GM19239 (cell line): ENCODE measurements at places on chromosomes 5 and 9.

DNA sequence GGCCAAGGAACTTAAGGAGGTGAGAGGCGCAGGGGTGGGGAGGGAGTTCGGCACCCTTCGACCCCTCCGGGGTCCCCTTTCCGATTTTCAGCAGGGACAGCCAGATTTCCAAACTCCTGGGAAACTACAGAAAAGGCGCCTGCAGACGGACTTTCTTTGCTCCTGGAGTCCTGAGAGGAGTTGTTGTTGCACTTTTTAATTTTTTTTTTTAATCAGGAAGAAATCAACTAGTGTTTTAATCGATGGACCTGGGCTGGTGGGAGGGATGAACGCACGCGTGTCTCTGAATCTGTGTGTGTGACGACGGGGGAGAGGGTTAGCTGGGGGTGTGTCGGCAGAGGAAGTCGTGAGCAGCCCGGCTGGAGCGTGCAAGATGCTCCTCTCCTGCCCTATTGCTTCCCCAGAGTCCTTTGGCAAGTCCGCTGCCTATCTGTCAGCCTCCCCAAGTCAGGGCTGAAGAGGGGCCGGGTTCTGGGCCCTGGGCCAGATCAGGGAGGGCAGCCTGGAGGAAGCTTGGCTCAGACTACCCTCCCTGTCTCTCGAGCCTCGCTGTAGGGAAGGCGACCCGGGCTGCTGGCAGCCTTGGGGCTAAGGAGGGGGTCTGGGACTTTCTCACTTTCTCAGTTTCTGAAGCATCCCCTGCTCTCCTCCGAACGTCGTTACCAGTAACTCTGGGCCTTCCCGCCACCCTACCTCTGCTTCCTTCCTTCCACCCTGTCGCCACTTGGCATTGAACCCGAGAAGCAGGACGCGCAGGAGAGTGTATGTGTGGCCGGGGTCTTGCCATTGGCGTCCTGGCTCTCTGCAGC, 731 bp downstream of the PRR16 start:
- no peak for DNase-seq

DNA sequence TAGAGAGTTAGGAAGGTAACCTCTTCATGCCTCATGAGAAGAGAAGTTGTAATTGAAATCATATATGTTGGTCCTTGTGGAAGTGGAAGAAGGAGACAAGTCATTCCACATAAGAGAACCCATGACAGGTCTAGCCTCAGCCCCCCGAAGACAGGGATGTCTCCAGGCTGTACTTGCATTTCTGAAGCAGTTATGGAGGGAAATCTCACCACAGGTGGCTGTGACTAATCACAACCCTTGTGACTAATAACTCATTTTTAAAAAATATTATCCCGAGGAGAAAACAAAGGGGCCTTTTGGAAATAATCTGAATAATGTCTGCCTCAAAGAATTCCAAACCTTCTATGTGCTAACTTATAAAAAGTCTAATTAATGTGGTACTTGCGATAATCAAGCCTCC, 262.1 kb upstream of the RPS23 start:
- no peak for DNase-seq

DNA sequence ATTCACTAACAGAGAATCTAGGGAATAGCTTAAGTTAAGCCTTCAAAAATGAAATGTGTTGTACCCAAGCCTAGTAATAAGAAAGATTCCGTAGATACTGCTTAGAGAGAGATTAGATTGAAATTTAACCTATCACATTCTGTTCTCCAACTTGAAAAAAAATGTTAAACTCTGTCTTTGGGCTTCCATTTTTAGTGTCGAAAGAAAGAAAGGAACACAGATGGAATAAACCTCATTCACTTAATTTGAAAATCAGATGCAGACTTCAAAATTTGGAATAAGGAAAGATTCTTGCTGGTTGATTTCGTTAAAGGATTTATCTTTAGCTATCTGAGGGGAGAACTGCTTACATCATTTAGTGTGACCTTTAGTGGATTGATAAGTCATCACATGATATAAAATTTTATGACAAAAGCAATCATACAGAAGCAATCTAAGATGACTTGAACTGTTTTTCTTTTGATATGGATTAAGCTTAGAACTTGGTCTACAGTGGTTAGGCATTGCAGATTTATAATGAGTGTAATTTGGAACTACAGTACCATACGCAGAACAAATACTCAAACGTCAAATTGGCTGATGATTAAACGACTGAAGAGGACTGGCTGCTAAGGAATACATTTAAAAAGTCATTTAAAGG, 128.5 kb downstream of the GLIS3 start:
- DNase-seq, result no peak

DNA sequence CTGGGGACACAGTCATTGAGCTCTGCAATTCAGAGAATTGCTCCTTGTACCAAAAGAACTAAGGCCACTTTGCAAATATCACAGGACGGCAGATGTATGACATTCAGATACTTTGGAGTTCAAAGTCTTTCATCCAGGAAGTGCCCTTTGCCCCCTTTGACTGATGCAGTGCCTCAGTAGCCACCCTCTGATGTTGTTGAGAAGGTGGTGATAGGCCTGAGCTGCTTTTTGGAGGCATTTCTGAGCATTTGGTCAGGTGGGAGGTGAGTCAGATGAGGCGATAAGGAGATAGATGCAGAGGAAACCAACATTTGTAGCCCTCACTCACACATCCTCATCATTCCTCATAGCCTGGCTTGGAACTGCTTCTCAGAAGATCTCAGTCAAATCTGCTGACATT, 63.4 kb downstream of the ANGPTL2 start:
- no peak for DNase-seq

DNA sequence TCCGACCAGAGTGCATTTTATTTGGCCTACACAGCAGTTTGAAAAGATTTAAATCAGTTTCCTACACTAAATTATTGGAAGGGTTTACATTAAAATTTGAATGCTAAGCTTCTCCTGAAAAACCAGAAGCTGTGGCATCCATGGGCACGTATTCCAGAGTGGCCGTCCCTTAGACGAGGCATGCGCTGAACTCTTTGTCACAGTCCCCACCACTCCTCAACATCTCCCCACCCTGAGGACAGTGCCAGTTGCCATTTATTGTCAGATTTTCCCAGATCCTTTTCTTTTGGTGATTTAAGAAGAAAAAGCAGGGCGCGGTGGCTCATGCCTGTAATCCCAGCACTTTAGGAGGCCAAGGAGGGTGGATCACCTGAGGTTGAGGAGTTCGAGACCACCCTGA, 39.9 kb upstream of the UNC5A start:
- no peak for DNase-seq

GRCh38 chr9:99253134-99253533, 31.1 kb downstream of the SEC61B start:
- no peak for DNase-seq

GRCh38 chr5:118863345-118863744, 125.0 kb downstream of the DTWD2 start:
- no peak for DNase-seq

DNA sequence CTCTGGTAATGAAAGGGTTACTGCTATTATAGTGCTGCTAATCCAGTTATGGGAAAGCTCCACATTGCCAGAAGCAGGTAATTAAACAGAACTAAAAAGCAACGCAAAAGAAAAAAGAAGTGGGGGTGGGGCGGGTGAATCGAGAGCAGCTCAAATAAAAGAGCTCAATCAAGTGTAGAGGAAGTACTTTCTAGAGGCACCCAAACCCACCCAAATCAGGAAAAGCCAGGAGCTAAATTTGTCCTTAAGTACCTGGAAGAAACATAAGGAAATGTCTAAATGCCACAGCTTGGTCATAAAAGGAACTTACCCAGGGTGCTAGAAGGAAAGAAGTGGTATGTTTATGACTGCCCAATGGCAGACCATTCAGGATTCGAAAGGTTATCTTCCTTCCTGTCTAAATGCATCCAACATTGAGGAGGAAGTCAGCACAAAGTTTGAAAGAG, 2.4 kb upstream of the RNF145 start:
- DNase-seq, result no peak

GRCh38 chr5:139696894-139697658, 48.9 kb downstream of the CXXC5 start:
- no peak for DNase-seq

DNA sequence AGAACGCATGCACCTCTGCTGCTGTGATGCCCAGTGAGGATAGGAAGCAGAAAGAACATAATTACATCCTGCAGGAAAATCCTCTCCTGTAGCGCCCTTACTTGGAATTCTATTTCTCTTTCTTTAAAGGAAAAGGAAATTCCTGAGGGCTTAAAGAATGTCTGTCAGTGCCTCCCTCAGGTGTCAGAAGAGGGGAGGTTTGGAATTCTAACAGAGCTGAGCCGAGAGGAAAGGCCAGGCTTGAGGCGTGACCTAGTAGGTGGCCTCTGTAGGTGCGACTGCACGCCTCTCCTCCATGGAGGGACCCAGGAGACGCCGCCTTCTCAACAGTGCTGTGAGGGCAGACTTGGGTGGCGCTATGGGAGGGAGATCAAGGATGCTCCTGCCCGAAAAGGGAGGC, 55.9 kb upstream of the ERCC6L2 start:
- no peak for DNase-seq

GRCh38 chr9:134403682-134404301, 77.5 kb downstream of the RXRA start:
- peak; percentile 33 for DNase-seq

DNA sequence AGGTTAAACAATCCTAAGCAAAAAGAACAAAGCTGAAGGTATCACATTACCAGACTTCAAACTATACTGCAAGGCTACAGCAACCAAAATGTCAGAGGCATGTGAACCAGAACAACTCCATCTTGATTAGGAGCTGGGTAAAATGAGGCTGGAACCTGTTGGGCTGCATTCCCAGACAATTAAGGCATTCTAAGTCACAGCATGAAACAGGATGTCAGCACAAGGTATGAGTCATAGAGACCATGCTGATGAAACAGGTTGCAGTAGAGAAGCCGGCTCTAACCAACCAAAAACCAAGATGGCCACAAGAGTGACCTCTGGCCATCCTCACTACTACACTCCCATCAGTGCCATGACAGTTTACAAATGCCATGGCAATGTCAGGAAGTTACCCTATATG, 252.0 kb downstream of the RASEF start:
- DNase-seq, result no peak

DNA sequence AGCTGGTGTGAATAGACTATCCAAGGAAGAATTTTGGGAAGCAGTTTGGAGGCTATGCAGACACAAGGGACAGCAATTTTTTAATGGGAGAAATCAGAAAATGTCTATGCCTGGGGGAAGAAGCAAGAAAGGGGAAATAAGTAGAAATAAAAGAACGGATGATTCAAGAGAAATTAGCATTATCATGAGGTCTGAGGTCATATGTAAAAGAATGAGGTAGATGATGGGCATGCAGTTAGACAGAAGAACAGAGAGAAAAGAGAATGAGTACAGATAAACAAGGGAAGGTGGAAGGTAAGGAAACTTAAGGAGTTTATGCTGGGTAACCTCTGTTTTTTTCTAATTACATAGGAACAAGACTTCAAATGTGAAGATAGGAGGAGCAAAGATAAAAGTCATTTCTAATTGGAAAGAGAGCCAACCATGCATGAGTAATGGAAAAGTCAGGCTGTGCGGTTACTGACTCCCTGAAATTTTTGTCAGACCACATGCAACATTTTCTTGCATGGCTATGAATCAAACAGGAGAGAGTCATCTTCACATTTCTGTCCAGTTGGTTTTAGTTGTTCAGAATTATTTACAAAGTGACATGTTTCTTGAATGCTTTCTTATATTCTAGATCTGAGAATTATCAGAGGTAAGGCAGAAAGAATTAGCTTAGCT, 101.0 kb upstream of the PIK3R1 start:
- no peak for DNase-seq

- no peak for DNase-seq
These were observed 129.9 kb downstream of the TLE4 start for GRCh38 chr9:79701651-79702050.

GRCh38 chr5:17156463-17156862, 61.0 kb upstream of the BASP1 start:
- DNase-seq, result no peak

GRCh38 chr5:108655750-108656450, 91.8 kb upstream of the FER start:
- no peak for DNase-seq

DNA sequence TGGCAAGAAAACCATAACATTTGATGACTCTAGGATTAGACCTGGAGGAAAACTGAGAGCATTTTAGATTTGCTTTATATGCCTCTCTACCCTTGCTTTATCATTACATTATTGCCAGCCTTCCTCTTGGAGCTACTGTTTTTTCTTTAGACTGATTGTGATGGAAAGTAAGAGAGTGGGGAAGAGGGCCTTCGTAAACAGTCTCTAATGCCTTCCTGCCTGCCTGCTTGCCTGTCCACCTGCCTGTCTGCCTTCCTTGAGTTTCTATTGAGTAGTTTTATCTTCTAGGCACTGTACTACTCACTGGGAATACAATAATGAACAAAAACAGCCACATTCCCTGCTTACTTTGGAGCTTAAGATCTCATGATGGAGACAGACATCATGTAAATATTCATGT, 189.3 kb downstream of the TRPM3 start:
- no peak for DNase-seq

GRCh38 chr9:4837261-4838188, 44.8 kb downstream of the RCL1 start:
- no peak for DNase-seq

DNA sequence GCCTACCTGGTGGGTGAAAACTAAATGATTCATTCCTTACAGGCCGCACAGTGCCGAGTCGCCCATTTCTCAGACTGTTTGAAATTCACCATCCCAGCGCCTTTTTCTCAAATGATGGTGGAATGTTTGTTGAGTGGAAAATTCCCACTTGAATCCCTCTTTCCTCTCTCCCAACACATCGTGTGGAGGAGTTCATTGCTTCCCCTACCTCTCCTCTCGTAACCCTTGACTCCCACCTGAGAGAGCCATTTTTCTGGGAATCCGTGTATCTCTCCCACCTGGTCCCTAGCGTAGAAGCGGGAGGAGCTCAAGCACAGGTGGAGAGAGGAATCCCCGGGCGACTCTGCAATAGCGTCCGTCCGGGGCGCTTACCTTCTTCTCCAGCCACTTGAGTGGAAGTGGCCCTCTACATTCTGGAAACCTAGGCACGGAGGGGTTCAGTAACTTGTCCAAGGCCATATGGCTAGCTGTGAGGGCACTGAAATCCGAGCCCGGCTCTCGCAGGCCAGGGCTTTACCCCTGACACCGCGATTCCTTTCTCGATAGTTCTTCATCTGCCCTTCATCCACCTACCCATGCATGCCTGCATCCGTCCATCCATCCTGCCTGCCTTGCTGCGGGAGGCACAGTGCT, 683 bp downstream of the OSMR start:
- no peak for DNase-seq

DNA sequence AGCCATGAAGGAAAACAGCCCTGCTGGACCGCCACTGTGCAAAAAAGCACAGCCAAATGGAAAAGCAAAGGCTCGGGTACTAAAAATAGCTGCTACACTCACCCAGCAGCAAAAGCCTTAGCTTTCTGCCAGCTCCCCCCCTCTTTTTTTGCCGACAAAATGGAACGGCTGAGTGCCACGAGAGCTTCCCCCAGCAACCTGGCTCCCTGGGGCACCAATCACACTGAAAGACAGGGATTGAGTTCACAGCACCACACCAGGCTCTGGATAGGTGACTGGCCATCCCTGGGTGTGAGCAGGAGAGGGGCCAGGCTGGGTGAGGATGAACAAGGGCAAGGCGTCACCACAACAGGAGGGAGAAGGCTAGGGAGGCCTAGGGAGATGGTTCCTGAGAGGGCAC, 66.7 kb downstream of the SIL1 start:
- no peak for DNase-seq

GRCh38 chr9:25427290-25427689, 251.0 kb downstream of the TUSC1 start:
- no peak for DNase-seq
